GM12878 (cell line): ENCODE measurements at places on chromosomes 7 and 10. TPM values are rescaled to one million over a fixed set of nuclear protein-coding genes. Genes with fewer than 3 reads are reported as not detected.

DNA sequence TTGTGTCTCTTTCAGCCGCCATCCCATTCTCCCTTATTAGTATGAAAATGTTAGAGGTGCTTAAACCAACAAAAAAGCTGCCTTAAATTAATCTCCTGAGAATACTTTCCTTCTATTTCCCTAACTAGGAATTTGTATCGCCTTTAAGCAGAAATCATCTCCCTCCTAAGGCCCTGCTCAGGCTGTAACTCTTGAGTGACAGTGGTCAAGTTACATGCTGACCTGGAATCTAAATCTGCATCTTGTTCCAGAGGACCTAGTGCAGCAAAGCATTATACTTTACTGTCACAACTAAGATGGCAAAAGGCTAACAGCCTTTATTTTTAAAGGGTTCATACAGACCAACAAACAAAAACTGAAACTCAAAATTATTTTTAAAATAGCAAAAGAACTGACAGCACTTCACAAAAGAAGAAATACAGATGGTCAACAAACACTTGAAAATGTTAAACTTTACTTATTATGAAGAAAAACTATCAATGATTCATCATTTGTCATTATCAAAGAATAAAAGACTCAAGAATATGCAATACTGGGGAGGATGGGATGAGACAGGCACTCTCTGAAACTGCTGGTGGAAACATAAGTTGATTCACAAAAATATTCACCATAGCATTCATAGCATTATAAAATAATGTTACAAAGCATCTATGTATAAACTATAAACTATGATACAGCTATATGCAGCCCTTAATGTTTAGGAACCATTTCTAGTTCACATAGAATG lies 11.0 kb downstream of the CYREN start:
- DNase-seq, result no peak

MLXIPL gene
- total RNA-seq, result 0.21 and 0.69 TPM in 2 replicates

HOGA1 gene
- total RNA-seq, result not detected in 2 replicates

DNA sequence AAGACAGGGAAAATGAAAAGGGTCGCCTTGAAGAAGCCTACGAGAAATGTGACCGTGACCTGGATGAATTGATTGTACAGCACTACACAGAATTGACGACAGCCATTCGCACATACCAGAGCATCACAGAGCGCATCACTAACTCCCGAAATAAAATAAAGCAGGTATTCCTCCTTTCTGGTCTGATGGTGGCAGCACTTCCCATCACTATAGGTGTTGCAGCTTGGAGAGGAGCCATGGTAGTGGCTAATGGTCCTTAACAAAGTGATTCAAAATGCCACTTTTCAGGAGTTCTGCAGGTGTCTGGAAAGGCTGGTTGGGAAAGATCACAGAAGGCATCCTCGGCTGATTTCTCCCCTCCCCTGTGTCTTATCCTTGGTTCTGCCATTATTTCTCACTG lies 22.1 kb downstream of the EXOC4 start:
- no peak for DNase-seq

DNA sequence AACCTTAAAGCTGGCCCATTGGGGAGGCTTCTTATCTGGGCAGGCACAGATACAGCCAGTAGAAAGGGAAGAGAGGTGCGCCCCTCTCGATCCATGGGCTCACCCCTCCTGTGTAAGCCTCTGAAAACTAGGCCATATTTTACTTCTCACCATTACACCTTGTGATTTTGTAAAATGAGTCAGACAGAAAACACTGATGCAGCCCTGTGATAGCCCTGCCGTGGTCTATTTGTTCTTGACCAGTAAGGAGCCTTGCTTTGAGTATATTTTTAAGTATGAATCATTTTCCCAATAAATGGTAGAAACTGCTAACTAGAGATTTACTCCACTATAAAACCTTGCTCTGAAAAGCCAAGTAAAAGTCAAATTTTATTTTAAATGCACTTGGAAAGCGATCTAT lies 329.8 kb upstream of the MBL2 start:
- DNase-seq, result no peak

GRCh38 chr10:104446151-104446550 lies 92.5 kb downstream of the CFAP58 start:
- no peak for DNase-seq
